GM23248 (cell line): ENCODE measurements at places on chromosomes 12 and 14.

GRCh38 chr12:110466791-110467190, 1.3 kb downstream of the GPN3 start:
- DNase-seq, result no peak
- H3K27ac ChIP-seq, result no peak overlapping the region
- H3K36me3 ChIP-seq, result 0 out of 2 replicates have a peak, but pooled peaks cover 3% of the 10 kb centered on the region

GRCh38 chr12:130617219-130617618, 98.9 kb downstream of the RIMBP2 start:
- no peaks in the 10 kb centered on the region for H3K36me3 ChIP-seq
- no peak for DNase-seq
- no peak overlapping the region for H3K4me3 ChIP-seq

GRCh38 chr12:57737467-57738460, 778 bp downstream of the AGAP2 start:
- peak; percentile 67 for DNase-seq
- H3K4me1 ChIP-seq, result no peaks in the 10 kb centered on the region
- H3K27ac ChIP-seq, result no peak overlapping the region
- peak overlapping the region; percentile 53 for H3K4me3 ChIP-seq

GRCh38 chr12:8948701-8949341, 624 bp downstream of the M6PR start:
- peak overlapping the region; percentile 91 for H3K27ac ChIP-seq
- peaks cover 20% of the 10 kb centered on the region for H3K36me3 ChIP-seq
- peak; percentile 76 for DNase-seq
- H3K27me3 ChIP-seq, result no peaks in the 10 kb centered on the region
- peak overlapping the region; percentile 86 for H3K4me3 ChIP-seq

DNA sequence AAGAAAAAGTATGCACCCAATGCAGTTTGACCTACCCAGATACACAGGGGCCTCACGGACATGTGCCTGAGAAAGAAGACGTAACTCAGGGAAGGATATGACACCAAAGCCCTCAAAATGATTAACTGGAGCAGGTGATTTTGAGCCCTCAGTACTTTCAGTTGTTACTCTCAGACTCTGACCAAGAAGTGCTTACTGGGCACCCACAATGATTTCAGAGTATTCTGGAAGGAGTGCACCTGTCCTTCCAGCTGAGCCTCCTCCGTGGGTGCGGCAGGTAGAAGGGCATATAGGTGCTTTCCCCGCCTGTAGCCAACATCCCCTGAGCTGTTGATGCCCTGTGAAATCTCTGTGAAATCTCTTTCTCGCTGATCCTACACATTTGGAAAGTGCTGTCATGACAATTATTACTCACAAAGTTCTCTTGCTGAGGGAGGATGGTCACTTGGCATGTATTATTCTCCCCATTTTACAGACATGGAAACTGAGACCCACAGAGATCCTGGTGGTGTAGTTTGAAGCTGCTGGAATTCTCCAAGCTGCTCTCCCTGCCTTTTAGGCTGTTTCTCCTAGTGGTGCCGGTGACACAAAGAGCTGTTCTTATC, 154.3 kb upstream of the CCND2 start:
- peaks cover 10% of the 10 kb centered on the region; the same call in 1 of the 2 replicates for H3K27me3 ChIP-seq
- H3K4me1 ChIP-seq, result no peaks in the 10 kb centered on the region
- H3K27ac ChIP-seq, result no peak overlapping the region
- H3K36me3 ChIP-seq, result no peaks in the 10 kb centered on the region
